ENCODE measurements at places on chromosomes 1 and 21.

GRCh38 chr1:60055336-60055735 lies 18.2 kb downstream of the C1orf87 start:
- no peak for DNase-seq

- DNase-seq, result peak; percentile 26
These were observed 23.2 kb upstream of the CACYBP start for GRCh38 chr1:174976436-174977108.

- no peak for DNase-seq
These were observed 2.3 kb upstream of the CELA2A start for GRCh38 chr1:15454256-15454655.

- DNase-seq, result no peak
These were observed at the start of gene LDLRAD2 for GRCh38 chr1:21811875-21812305. TSS of gene LDLRAD2 (plus strand) at chr1:21812265. CDS start at chr1:21812452, 187 bp downstream.

GRCh38 chr1:89523572-89524368 lies 859 bp upstream of the LRRC8B start:
- DNase-seq, result no peak

DNA sequence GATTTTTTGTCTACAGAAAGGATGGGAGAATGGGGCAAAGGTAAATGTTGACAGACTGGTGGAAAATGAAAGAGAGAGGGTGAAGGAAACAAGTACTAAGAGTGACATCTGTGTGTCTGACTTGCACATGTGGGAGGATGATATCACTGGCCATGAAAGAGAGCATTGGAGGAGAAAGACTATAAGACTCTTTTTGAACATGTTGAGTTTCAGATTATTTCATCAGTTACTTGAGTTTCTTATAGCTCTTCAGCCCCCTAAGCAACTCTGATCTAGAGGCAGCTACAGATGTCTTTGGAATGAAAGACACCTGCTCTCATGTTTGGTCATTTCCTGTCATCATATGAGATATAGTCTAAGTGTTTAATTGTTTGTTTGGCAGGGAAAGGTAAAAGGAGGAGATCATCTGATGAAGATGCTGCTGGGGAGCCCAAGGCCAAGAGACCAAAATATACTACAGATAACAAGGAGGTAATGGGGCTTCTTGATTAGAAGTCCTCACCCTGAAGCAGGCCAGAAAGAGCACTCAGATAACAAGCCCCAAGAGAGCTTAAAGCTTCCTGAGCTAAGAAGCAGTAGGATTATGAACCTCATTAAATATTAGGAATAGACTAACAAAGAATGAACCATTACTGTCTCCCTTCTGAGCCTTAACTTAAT lies 4.5 kb downstream of the POLR3C start:
- no peak for DNase-seq

GRCh38 chr1:198657550-198658064 lies 18.8 kb downstream of the PTPRC start:
- no peak for DNase-seq

GRCh38 chr1:186730951-186731729 lies 50.9 kb upstream of the PTGS2 start:
- DNase-seq, result no peak

Data from H54 (cell line).